ENCODE measurements at places on chromosomes 12 and 14.
A peak's percentile ranks its signal among the peaks of the same experiment; 100 is the strongest.

GRCh38 chr12:6963791-6964413, 6.6 kb downstream of the PHB2 start:
- peaks cover 17% of the 10 kb centered on the region for H3K4me1 ChIP-seq
- no peak overlapping the region for H3K4me3 ChIP-seq
- DNase-seq, result peak; percentile 24

DNA sequence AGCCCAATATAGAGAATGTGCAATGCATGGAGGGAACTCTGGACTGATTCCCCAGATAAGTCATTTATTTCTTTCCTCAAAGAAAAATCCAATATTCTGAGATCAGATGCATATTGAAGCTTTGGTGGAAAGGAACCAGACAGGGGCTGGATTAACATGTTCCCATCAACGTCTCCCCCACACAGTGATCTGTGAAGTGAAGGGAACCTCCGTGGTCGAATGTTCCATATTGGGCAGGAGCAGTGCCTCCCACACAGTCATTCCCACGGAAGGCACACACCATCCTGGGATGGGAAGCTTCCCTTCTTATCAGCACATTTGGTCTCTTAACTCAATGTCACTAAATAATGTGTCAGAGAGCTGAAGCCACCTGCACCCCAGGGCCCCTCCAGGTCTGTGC, 247.1 kb downstream of the BCL11B start:
- no peak overlapping the region for H3K4me3 ChIP-seq
- no peaks in the 10 kb centered on the region for H3K36me3 ChIP-seq
- H3K27ac ChIP-seq, result no peak overlapping the region
- DNase-seq, result no peak
- H3K27me3 ChIP-seq, result peaks cover 48% of the 10 kb centered on the region
- H3K4me1 ChIP-seq, result no peaks in the 10 kb centered on the region

DNA sequence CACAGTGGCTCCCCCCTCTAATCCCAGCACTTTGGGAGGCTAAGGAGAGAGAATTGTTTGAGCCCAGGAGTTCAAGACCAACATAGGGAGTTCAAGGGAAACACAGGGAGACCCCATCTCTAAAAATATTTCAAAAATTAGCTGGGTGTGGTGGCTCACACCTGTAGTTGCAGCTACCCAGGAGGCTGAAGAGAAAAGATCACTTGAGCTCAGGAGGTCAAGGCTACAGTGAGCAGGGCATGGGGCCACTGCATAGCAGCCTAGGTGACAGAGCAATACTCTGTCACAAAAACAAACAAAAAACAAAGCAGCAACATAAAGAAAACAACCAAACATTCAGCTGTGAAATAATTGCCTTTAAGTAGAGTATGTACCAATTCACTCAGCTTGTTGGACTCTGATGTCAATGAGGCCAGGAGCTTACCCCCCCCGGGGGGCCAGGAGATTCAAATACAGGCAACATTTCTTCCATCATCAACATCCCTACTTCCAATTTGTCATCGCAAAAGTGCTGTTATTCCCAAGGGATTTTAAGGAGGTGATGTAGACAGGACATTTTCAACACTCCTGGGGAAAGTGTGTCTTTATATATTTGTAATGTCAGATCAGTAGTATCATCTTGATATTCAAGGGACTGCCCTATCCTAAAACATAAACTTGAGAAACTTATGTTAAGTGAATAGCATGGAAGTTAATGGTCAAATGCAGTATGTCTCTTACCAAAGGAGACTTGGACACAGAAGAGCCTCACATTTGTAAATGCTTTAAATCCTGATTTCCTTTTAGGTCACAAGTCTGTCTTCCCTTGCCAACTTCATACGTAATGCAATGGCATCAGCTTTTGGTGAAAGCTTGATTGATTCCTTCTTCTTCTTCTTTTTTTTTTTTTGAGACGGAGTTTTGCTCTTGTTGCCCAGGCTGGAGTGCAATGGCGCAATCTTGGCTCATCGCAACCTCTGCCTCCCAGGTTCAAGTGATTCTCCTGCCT, 40.6 kb upstream of the AEBP2 start:
- H3K4me3 ChIP-seq, result no peak overlapping the region
- H3K4me1 ChIP-seq, result peaks cover 6% of the 10 kb centered on the region
- H3K36me3 ChIP-seq, result no peaks in the 10 kb centered on the region
- no peak overlapping the region for H3K27ac ChIP-seq
- DNase-seq, result no peak

- H3K4me3 ChIP-seq, result no peak overlapping the region
- no peaks in the 10 kb centered on the region for H3K4me1 ChIP-seq
- no peaks in the 10 kb centered on the region for H3K36me3 ChIP-seq
- no peaks in the 10 kb centered on the region for H3K27me3 ChIP-seq
- DNase-seq, result no peak
These were observed 114.5 kb downstream of the ADGRD1 start for GRCh38 chr12:131067981-131068851.

- no peaks in the 10 kb centered on the region for H3K27me3 ChIP-seq
- peaks cover 3% of the 10 kb centered on the region for H3K4me1 ChIP-seq
- H3K27ac ChIP-seq, result no peak overlapping the region
- H3K36me3 ChIP-seq, result no peaks in the 10 kb centered on the region
- DNase-seq, result no peak
These were observed 62.0 kb downstream of the PLEKHA5 start for GRCh38 chr12:19191563-19191962.

GRCh38 chr14:70392676-70393075, 24.2 kb downstream of the SYNJ2BP start:
- H3K36me3 ChIP-seq, result peaks cover 12% of the 10 kb centered on the region
- no peaks in the 10 kb centered on the region for H3K4me1 ChIP-seq
- DNase-seq, result no peak
- H3K27me3 ChIP-seq, result no peaks in the 10 kb centered on the region
- H3K4me3 ChIP-seq, result no peak overlapping the region

DNA sequence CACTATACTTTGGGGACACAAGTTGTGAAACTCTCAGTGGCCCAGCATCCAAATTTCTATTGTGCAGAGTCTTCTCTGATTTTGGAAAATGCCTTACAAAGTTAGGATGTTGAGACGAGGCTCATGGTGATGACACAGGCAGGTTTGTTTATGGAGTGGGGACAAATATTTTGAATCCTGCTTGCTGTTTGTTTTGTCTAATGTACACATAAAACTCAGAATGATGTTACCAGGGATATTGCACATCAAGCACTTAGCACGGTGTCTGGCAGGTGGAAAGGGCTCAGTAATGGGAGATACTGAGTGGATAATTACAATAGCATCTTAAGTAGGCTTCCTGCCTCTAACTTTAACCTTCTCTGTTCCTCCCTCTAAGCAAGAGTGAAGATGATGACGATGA, 628.9 kb upstream of the TBX3 start:
- H3K4me3 ChIP-seq, result no peak overlapping the region
- DNase-seq, result no peak
- H3K4me1 ChIP-seq, result no peaks in the 10 kb centered on the region
- H3K27me3 ChIP-seq, result no peaks in the 10 kb centered on the region

GRCh38 chr12:131789638-131790037, 38.6 kb upstream of the MMP17 start:
- H3K4me1 ChIP-seq, result no peaks in the 10 kb centered on the region
- H3K27me3 ChIP-seq, result no peaks in the 10 kb centered on the region
- no peak overlapping the region for H3K4me3 ChIP-seq
- peaks cover 57% of the 10 kb centered on the region for H3K36me3 ChIP-seq
- DNase-seq, result no peak

DNA sequence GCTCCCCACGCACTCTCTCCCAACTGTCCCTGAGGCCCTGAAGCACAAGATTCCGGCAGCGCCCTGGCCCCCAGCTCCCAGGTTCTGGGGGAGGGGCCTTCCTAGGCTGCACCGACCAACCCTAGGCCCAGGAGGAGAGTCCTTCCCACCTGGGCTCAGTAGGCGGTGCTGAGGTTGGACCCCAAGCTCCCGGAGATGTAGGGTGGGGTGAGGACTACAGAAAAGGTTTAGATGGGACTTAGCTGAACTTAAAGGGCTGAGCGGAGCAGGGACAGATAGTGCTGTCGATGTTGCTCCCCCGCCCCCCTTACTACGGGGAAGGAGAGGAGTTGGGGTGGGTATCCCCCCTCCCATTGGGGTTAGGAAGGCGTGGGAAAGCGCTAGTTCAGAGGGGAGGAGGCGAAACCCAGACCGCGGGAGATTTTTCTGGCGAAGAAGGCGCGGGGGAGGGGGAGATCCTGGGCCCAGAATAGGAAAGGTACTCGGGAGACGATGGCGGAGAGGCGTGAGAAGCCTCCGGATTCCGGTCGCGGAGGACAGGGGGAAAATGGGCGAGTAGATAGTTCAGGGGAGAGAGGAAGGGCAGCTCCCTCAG, 4.2 kb upstream of the BAZ2A start:
- peak overlapping the region; percentile 95 for H3K4me3 ChIP-seq
- peaks cover 19% of the 10 kb centered on the region for H3K36me3 ChIP-seq
- peak; percentile 45 for DNase-seq

GRCh38 chr14:100305324-100306100, 732 bp downstream of the SLC25A29 start:
- H3K4me1 ChIP-seq, result no peaks in the 10 kb centered on the region
- H3K27ac ChIP-seq, result peak overlapping the region; percentile 76
- DNase-seq, result peak; percentile 72
- no peaks in the 10 kb centered on the region for H3K27me3 ChIP-seq
- H3K4me3 ChIP-seq, result peak overlapping the region; percentile 90

DNA sequence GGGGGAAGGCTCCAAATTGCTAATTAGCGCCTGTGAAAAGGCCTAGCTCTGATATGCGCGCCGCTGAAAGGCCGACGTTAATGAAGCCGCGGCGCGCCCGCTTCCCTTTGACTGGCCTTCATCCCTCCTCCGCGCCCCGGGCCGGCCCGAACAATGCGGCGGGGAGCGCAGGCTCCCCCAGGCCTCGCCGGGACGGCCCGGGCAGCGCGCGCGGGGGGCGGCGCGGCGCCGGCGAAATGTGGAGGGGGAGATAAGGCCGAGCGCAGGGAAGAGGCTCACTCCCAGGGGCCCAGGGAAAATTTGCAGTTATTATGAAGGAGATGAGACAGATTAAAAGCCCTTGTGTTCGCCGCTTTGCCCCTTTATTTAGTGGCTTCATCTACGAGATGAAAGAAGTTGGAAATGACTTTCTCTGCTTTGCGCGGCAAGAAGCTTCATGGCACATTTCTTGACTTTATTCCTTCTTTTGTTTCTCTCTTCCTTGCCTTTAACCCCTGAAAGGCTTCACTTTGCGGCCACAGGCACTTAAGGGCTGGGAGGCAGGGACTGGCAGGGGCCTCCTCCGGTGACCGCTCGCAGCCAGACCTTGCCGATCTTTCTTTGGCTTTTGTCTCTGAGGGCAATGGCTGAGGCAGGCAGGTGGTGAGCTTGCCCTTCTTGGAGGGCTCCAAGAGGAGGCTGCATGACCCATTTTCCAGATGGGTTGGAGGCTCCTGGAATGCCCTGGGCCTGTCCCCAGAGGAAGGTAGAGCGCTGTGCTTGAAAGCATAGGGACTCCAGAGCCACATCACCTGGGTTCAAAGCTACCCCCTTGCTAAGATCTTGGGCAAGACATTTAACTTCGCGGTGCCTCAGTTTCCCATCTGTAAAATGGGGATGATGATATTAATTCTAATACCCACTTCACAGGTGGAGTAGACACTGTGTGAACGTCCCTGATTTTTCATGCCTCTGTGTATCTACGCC, 12.7 kb upstream of the GPATCH2L start:
- no peak overlapping the region for H3K27ac ChIP-seq
- H3K4me1 ChIP-seq, result no peaks in the 10 kb centered on the region
- peak; percentile 69 for DNase-seq
- peak overlapping the region; percentile 12 for H3K4me3 ChIP-seq
- H3K36me3 ChIP-seq, result no peaks in the 10 kb centered on the region
- peaks cover 61% of the 10 kb centered on the region for H3K27me3 ChIP-seq

- H3K27ac ChIP-seq, result no peak overlapping the region
- no peak for DNase-seq
- H3K4me3 ChIP-seq, result no peak overlapping the region
- no peaks in the 10 kb centered on the region for H3K36me3 ChIP-seq
These were observed 316.2 kb downstream of the NPAS3 start for GRCh38 chr14:33254861-33255395.
